ENCODE measurements at places on chromosomes 6 and 20. TPM values are rescaled to one million over a fixed set of nuclear protein-coding genes. Genes with fewer than 3 reads are reported as not detected.

DNA sequence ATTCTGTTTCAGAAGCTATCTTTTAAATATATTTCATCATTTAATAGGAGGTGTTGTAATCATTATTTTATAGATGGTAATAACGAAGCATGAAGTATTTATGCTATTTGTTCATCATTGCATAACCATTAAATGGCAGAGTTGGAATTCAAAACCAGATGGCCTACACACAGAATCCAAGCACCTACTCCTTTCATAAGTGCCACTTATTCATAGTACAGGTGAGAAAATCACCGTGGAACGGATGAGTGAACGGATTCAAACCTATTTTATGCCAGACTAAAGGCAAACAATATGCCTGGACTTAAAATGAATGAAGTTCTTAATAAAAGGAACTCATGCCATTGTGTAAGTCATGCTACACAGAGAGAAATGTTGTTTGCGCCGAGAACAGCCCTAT lies 397.9 kb upstream of the ADGRB3 start:
- H3K4me1 ChIP-seq, result peaks cover 22% of the 10 kb centered on the region
- H3K4me3 ChIP-seq, result no peak overlapping the region
- H3K36me3 ChIP-seq, result no peaks in the 10 kb centered on the region
- no peak for DNase-seq
- no peak overlapping the region for H3K27ac ChIP-seq

LINC00237 gene
- total RNA-seq, result not detected

GRCh38 chr6:69801225-69801624 lies 4.4 kb upstream of the LMBRD1 start:
- no peak for DNase-seq
- H3K27me3 ChIP-seq, result no peaks in the 10 kb centered on the region
- no peak overlapping the region for H3K27ac ChIP-seq
- peaks cover 10% of the 10 kb centered on the region for H3K36me3 ChIP-seq
- H3K4me1 ChIP-seq, result peaks cover 9% of the 10 kb centered on the region

- no peaks in the 10 kb centered on the region for H3K36me3 ChIP-seq
- H3K4me1 ChIP-seq, result no peaks in the 10 kb centered on the region
- H3K4me3 ChIP-seq, result no peak overlapping the region
- no peak overlapping the region for H3K27ac ChIP-seq
Measured at GRCh38 chr20:55079917-55080316, 604.5 kb downstream of the DOK5 start.

GRCh38 chr20:19683188-19683587 lies 74.9 kb upstream of the RIN2 start:
- H3K4me1 ChIP-seq, result no peaks in the 10 kb centered on the region
- no peaks in the 10 kb centered on the region for H3K27me3 ChIP-seq
- H3K27ac ChIP-seq, result no peak overlapping the region
- DNase-seq, result no peak
- no peak overlapping the region for H3K4me3 ChIP-seq

GTF2H4 gene
- total RNA-seq, result 40.8 TPM

DNA sequence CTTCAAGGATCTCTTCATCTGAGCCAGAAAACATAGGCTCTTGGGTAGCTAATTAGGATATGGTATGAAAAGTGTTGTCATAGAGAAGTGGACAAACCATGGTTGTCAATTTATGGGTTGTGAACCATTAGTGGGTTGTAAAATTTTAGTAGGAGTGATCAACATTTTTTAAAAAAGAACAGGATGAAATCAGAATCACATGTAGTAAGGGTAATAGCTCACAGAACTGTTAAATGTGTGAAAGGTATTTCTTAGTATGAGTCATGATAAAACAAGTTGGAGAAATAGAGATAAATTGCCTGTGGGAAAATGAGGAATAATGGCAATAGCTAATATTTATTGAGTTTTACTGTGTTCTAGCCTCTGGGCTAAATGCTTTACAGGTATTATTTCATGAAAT lies 113.4 kb downstream of the MAP3K4 start:
- peaks cover 36% of the 10 kb centered on the region for H3K36me3 ChIP-seq
- H3K4me1 ChIP-seq, result no peaks in the 10 kb centered on the region
- no peaks in the 10 kb centered on the region for H3K27me3 ChIP-seq
- no peak overlapping the region for H3K4me3 ChIP-seq

DNA sequence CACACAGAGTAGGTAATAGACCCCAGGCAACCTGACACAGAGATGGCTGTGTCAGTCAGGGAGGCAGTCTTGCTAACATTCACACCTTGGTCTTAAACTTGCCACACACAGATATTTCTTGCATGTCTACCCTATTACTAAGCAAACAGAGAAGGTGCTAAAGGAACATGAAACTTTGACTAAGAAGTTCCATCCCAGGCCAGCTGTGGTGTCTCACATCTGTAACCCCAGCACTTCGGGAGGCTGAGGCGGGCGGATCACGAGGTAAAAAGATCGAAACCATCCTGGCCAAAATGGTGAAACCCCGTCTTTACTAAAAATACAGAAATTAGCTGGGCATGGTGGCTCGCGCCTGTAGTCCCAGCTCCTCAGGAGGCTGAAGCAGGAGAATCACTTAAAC lies 222.4 kb upstream of the JARID2 start:
- peaks cover 35% of the 10 kb centered on the region for H3K4me1 ChIP-seq
- no peaks in the 10 kb centered on the region for H3K36me3 ChIP-seq
- no peak for DNase-seq
- no peaks in the 10 kb centered on the region for H3K27me3 ChIP-seq
- H3K4me3 ChIP-seq, result no peak overlapping the region

DNA sequence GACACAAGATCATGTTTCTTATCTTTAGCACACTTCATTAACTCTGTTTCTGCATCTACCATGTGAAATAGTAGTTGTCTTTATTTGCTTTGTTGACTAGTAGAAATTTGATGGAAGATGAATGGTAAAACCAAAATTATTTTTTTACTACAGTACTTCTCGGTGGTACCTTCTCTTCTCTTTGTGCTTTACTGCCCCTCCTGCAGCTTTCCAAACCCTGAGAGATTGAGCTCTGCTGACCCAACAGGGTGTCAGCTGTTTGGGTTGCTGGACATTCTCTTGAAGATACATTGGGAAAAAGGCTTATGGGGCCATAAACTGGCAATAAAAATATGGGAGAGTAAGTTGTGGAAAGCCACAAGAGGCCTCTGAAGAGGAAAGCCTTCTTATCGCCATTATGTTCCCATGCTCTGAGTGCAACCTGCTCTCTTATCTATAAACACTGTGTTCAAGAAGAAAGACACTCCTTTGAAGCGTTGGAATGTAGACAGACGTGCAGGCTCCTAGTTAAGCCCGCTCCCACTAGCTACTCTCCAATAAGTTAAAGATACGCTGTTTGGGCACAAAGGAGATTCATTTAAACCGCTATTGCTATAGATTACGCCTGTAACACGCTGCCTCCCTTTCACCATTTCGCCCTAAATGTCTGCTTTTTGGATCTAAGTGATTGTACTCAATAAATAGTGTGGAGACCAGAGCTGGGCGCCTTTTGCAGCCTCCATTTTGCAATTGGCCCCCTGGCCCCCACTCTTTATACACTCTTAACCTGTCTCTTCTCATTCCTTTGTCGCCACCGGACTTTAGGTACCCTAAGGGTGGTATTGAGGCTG lies 60.1 kb upstream of the PRSS16 start:
- H3K4me1 ChIP-seq, result peaks cover 12% of the 10 kb centered on the region
- no peak for DNase-seq
- H3K27ac ChIP-seq, result peak overlapping the region; percentile 93
- no peaks in the 10 kb centered on the region for H3K36me3 ChIP-seq
- H3K27me3 ChIP-seq, result no peaks in the 10 kb centered on the region

GRCh38 chr6:21402368-21402767 lies 191.2 kb upstream of the SOX4 start:
- no peak overlapping the region for H3K27ac ChIP-seq
- no peak overlapping the region for H3K4me3 ChIP-seq
- DNase-seq, result no peak
- H3K27me3 ChIP-seq, result no peaks in the 10 kb centered on the region
- H3K36me3 ChIP-seq, result peaks cover 3% of the 10 kb centered on the region
- peaks cover 4% of the 10 kb centered on the region for H3K4me1 ChIP-seq

DNA sequence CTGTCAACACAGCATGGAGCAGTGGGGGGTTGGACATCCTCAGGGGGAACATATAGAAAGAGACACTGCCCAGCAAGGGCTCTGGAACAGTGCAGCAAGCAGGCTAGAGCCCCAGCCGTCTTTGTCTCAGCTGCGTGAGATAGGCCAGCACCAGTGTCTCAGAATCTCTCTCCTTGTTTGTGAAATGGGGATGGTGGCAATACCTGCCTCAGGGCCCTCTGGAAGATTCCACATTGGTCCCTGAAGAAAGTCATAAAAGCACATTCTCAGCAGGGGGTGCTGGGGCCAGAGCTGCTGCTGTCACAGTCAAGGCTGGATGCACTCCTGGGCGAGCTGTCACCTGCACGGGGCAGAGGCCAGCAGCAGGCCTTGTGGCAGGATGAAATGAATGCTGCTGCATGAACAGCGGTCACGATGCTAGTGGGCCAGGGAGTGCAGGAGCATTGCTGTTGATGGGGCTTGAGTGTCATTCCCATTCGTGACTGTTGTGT lies 121.7 kb downstream of the SYCP2 start:
- H3K27me3 ChIP-seq, result peaks cover 16% of the 10 kb centered on the region
- peak; percentile 52 for DNase-seq
- H3K27ac ChIP-seq, result no peak overlapping the region
- peaks cover 5% of the 10 kb centered on the region for H3K4me1 ChIP-seq
- no peaks in the 10 kb centered on the region for H3K36me3 ChIP-seq
- H3K4me3 ChIP-seq, result no peak overlapping the region

DNA sequence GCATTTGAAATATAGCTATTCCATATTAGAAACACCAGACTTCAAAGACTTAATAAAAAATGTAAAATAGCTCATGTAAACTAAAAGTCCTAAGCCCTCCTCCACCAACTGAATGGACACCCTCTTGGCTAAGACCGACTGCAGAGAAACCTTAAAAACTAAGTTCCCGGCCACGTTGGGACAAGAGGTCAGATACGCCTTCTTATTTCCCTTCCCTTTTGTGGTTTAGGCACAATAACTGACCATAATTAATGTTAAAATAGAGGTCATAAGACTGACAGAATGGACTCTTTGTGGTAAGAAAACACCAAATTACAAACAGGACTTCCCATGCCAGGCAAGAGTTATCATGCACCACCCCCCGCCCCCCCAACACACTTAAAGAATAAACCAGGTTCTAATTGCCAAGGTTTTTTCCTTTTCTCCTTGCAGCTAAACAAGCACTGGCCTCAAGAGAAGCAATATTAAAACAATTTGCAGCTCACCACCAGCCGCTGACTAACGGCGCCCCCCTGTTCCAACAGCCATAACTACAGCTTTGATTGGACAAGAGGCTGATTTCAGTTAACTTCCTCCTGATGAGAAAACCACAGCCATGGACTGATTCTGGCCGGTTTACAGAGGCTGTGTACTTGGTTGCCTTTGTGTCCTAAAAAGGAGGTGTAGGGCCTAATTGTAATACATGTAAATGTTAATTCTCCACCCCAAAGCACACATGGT lies 10.7 kb upstream of the LAMP5 start:
- H3K4me1 ChIP-seq, result peaks cover 6% of the 10 kb centered on the region
- H3K36me3 ChIP-seq, result no peaks in the 10 kb centered on the region
- no peak for DNase-seq
- peaks cover 55% of the 10 kb centered on the region for H3K27me3 ChIP-seq

- no peak for DNase-seq
- peaks cover 14% of the 10 kb centered on the region for H3K27me3 ChIP-seq
- H3K4me3 ChIP-seq, result no peak overlapping the region
- H3K36me3 ChIP-seq, result no peaks in the 10 kb centered on the region
- H3K4me1 ChIP-seq, result peaks cover 19% of the 10 kb centered on the region
Measured at GRCh38 chr6:168374541-168375071, 55.0 kb upstream of the DACT2 start.

GRCh38 chr6:99618649-99619408 lies 12.2 kb downstream of the PRDM13 start:
- no peaks in the 10 kb centered on the region for H3K4me1 ChIP-seq
- H3K36me3 ChIP-seq, result no peaks in the 10 kb centered on the region
- H3K27ac ChIP-seq, result no peak overlapping the region
- no peak for DNase-seq

DNA sequence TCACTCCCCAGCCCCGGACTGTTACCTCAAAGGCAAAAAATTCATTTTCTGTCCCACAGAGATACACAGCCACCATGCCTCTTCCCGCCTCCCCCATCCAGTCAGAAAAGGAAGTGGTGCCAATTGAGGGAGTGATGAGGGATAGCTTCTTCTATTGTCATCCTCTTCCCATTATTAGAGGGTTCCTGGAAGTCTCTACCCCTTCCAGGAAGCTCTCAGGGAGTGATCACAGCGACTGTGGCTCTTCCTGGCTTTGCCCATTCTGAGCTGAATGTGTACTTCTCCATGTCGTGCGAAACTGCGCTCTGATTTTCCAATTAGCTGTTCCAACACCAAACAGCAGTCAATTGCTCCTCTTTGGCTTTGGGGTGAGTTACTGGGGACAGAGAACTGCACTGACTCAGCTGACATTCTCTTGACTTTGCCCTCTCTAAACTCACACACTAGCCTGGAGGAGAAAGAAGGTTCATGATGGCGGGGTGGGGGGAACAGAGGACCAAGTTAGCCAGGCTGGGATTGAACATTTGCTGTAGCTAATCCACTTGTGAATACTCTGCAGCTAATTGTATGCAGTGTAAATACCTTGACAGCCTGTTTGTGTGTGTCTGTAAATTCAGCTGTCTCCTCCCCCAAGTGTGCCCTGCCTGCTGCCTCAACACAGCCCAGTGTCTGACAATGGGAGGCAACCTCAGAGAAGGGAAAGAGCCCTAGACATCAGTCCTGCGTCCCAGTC lies 2.4 kb upstream of the MDGA1 start:
- peaks cover 53% of the 10 kb centered on the region for H3K27me3 ChIP-seq
- DNase-seq, result no peak
- H3K4me1 ChIP-seq, result peaks cover 21% of the 10 kb centered on the region
- H3K4me3 ChIP-seq, result peak overlapping the region; percentile 95
- H3K36me3 ChIP-seq, result no peaks in the 10 kb centered on the region

GRCh38 chr20:43710370-43711044 lies 16.3 kb downstream of the GTSF1L start:
- no peak overlapping the region for H3K27ac ChIP-seq
- H3K36me3 ChIP-seq, result peaks cover 4% of the 10 kb centered on the region
- H3K4me1 ChIP-seq, result no peaks in the 10 kb centered on the region
- H3K27me3 ChIP-seq, result no peaks in the 10 kb centered on the region
- DNase-seq, result no peak

- H3K4me3 ChIP-seq, result no peak overlapping the region
- H3K27me3 ChIP-seq, result no peaks in the 10 kb centered on the region
- no peak for DNase-seq
- no peaks in the 10 kb centered on the region for H3K4me1 ChIP-seq
Measured at GRCh38 chr6:55040102-55040848, 134.0 kb upstream of the HCRTR2 start.

DNA sequence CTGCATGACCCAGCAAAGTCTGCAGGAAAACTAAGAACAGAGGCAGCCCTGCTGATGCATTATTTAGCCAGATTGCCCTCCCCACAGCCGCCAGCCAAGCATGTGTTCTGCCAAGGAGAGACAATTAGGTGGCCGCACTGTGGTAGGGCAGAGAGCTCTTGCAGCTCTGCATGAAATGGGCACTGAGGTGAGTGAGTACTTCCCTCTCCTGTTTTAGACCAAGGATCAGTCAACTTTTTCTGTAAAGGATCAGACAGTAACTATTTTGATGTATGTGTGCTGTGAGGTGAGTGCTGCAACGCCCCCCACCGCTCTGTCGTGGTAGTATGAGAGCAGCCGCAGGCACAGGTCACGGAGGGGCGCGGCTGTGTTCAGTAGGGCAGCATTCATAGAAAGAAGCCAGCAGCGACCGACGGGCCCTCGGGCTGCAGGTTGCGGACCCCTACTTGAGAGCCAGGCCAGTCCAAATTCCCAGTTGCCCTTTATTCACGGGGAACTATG lies 23.8 kb upstream of the FAM50B start:
- H3K27me3 ChIP-seq, result no peaks in the 10 kb centered on the region
- peaks cover 41% of the 10 kb centered on the region for H3K4me1 ChIP-seq
- H3K4me3 ChIP-seq, result peak overlapping the region; percentile 83
- H3K36me3 ChIP-seq, result no peaks in the 10 kb centered on the region
- no peak for DNase-seq

POM121L2 gene
- 0.10 TPM for total RNA-seq

Measured in type B pancreatic cell (in vitro differentiated cells).